ENCODE measurements at places on chromosomes 12 and 14.

GRCh38 chr12:22101749-22102243 lies 55.8 kb downstream of the CMAS start:
- peak; percentile 93 for DNase-seq

- no peak for DNase-seq
Observed at GRCh38 chr12:110266381-110266960, 14.6 kb upstream of the ATP2A2 start.

- no peak for DNase-seq
Observed at GRCh38 chr12:42690264-42690663, 100.7 kb upstream of the PRICKLE1 start.

- no peak for DNase-seq
Observed at GRCh38 chr12:3530548-3530947, 39.5 kb downstream of the PRMT8 start.

DNA sequence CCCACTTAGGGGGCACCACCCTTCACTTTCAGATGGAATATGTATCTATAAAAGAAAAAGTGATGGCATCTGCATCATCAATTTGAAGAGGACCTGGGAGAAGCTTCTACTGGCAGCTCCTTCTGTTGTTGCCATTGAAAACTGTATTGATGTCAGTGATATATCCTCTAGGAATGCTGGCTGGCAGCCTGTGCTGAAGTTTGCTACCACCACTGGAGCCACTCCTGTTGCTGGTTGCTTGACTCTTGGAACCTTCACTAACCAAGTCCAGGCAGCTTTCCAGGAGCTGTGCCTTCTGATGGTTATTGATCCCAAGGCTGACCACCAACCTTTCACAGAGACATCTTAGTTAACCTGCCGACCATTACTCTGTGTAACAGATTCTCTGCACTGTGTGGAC lies 44.7 kb downstream of the RIMKLB start:
- DNase-seq = peak; percentile 70

DNA sequence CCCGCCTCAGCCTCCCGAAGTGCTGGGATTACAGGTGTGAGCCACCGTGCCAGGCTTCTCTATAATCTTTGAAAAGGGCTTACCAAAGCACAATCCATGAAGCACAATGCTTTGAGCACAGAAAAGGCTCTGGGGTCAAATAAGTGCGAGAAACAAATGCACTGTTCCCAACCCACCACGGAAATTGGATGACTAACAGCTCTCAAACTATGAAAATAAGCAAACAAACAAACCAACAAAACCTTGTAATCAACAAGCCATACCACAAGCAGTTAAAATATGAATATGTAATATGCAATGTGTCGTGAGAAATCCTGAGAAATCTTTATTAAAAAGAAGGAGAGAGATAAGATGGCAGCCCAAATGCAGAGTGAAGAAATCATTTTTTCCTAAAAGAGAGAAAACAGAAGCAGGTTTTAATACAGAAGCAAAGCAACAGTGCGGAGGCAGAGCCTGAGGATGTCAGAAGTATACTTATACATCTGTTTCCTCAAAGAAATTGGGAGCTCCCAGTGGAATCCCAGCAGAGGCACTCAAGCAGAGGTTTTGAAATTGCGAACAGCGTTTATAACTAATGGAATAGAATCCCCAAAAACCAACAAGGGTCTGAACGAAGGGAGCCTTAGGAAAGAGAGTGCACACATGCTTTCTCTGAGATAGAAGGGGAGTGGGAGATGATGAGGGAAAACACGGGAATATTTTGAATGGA lies 17.1 kb downstream of the SMCO2 start:
- no peak for DNase-seq

DNA sequence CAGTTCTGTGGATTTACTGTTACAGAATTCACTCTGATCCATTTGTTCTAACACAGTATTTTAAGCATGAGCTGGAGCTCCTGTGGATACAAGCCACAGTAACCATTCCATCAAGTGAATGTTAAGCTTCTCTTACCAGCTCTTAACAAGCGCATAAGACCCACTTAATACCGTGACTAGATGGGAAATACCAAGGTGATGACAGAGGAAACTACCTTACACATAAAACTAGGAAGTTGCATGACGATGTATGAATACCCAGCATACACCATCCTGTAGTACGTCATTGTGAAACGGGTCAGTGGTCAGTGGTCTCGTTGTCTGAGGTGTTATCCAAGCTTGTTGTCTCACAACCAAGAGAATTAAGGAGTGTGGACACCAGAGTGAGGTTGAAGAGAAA lies 2.0 kb upstream of the GALC start:
- DNase-seq = no peak

DNA sequence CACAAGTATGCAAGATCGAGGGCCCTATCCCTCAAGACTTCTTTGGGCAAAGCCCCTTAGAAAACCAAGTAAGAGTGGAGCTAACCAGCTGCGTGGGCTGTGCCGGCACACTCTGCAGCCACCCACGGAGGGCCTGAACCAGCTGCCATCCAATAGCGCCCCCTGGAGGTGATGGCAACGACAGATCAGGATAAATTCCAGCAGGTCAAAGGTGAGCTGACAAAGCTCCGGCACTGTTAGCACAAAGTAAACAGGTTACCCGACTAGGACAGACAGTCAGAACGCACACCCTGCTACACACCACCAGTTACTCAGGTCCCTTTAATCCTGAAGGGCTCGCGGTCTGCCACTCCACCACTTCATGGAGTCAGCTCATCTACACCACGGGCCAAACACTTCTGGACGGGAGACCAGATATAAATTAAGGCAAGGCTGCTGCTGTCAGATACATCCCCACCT lies 4.9 kb downstream of the ZBTB39 start:
- peak; percentile 14 for DNase-seq

DNA sequence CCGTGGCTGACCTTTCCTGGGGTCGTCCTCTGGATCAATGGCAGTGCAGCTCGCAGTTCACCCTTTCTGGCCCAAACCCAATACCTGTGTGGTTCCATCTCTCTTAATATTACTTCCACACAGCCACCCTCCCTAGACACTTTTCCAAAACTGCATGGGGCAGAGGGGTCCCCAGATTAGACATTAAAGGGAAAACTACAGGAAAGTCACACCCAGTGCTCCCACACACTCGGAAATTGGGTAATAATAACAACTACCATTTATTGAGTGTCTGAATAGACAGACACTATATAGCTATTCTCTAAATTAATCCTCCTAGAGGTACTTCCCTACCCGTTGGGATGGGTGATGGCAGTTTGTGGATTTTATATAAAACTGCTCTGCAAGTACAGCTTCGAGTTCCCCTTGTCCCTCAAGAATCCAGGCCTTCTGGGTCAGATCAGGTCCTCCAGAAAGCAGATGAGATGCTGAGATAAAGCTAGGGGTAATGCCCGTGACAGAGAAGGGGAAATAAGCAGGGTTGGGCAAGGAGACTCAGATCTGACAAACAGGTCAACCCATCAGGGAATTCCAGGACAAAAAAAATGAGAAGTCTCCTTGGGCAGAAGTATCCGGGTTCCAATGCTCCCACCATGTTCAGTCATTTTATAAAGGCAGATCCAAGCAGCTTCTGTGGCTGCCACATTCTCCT lies 795 bp upstream of the PXN start:
- no peak for DNase-seq

DNA sequence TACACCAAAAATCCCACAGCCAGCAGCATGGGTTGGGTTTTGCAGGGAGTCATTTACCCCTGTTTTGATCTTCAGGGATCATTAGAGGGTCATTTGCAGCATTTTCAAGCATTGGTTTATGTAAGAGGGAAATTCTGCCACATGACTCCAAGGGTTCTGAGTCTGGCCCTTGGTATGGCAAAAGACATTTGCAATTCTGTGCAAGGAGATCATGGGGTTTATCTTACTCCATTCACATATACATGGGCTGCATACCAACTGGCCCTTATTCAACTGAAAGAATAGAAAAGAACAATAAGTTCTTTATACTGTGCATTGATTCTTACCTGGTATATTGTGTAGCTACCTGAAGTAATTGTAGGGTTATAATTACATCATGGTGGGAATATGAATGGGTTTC lies 13.7 kb downstream of the SIX4 start:
- no peak for DNase-seq

GRCh38 chr12:53735-54730 lies 12.5 kb upstream of the IQSEC3 start:
- no peak for DNase-seq

- DNase-seq = no peak
Observed at GRCh38 chr12:53327435-53328042, 6.1 kb upstream of the AAAS start.

GRCh38 chr12:85092814-85093370 lies 56.7 kb downstream of the LRRIQ1 start:
- no peak for DNase-seq

GRCh38 chr14:100775831-100776591 lies 49.3 kb downstream of the DLK1 start:
- no peak for DNase-seq
